H1 (cell line): ENCODE measurements at places on chromosomes 2 and 18.
A peak's percentile ranks its signal among the peaks of the same experiment; 100 is the strongest.

DNA sequence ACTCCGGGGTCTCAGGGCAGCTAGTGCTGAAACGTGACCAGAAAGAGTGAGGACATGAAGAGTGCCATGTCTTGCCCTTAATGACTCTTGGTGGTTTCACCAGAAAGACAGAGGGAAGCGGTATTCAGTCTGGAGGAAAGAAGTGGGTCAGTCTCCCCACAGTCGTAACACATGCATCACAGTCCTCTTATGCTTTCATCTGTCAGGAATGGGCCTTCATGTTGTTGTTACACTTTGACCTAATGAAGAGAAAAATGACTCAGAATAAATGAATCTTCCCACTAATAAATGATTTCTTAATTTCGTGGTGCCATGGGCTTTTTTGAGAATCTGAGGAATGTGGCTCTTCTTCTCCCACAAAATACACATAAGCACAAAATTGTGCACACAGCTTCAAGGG, 103.2 kb downstream of the SLC8A1 start:
- DNase-seq, result no peak

GRCh38 chr2:67663776-67664175, 266.6 kb downstream of the ETAA1 start:
- no peak for DNase-seq

DNA sequence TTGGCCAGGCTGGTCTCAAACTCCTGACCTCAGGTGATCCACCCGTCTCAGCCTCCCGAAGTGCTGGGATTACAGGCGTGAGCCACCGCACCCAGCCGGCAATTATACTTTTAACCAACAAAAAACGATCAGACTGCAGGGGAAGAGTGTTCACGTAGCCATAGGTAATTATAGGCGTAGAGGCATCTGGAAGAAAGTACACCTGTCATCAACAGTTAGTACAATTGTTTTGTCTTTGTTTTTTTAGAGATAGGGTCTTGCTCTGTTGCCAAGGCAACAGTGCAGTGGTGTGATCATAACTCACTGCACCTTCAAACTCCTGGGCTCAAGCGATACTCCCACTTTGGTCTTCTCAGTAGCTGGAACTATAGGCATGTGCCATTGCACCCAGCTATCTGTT, 20.0 kb downstream of the ST3GAL5 start:
- no peak for DNase-seq

DNA sequence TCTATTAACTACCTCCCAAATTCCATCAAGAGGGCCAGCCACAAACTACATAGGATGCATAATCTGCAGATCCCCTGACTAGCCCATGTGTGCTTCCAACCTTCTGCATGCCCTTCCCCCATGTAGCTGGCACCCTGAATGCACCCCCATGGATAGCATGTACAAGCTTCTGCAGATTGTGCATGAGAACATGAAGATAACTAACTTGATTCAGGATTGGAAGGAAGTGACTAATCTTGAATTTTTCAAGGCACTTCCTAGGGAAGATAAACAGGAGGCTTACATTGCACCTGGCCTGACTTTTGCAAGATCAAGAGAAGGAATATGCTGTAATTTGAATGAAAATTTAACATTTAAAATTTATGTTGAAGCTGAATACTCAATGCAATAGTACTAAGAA, 66.7 kb downstream of the CDC42EP3 start:
- DNase-seq, result no peak

GRCh38 chr2:239955989-239956817, 68.9 kb downstream of the NDUFA10 start:
- no peak for DNase-seq

GRCh38 chr2:26179446-26179913, 6.6 kb downstream of the GAREM2 start:
- no peak for DNase-seq

DNA sequence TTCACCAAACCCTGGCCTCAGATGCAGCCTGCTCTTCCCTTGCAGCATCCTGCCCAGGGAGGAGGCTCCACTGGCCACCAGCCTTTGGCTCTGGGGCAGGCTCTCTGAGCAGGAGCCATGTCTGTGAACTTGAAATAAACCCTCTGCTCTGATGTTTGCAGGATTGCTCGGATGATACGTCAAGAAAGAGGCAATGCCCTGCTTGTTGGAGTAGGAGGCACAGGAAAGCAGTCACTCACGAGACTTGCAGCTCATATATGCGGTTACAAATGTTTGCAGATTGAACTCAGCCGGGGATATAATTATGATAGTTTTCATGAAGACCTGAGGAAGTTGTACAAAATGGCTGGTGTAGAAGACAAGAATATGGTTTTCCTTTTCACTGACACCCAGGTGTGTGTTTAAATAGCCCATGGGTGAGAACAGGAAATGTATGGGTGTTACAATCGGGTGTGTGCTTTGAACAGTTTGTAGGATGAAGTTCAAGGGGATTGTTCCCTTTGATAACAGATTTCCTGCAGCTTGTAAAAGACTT, 177.9 kb downstream of the DNAH6 start:
- no peak for DNase-seq

- no peak for DNase-seq
Measured at GRCh38 chr2:88735853-88736252, 44.4 kb downstream of the RPIA start.

DNA sequence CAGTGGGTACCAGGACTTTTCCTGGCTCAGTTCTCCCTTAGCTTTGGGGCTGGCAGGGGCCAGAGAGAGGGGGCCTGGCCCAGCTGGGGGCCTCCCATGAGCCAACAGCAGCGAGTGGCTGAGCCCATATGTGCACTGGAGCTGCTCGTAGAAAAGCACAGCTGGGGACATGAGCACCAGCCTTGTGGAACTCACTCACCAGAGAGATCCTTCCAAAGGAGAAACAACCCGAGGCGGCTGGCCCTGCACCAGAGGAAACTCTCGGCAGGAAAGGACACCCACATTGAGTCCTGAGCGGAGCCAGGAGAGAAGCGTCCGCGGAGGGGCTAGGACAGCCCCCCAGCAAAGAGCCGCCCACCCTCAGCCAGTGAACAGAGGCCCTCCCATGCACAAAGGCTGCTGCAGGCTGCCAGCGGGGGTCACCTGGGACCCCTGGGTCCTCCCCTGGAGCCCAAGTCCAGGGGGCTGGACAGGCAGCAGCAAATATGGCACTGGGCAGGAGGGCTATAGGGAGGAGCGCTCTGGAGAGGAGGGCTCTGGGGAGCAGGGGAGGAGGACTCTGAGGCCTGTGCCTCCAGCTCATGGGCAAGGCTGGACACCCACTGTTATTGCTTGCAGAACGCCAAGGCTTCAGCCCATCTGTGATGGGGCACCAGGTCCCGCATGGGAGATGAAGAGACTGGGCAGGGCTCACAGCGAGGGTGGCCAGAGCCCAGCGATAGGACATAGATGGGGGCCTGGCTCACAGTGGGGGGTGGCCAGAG, 42.1 kb upstream of the SNED1 start:
- DNase-seq, result peak; percentile 41

GRCh38 chr2:78615956-78616355, 409.5 kb upstream of the REG3G start:
- no peak for DNase-seq

DNA sequence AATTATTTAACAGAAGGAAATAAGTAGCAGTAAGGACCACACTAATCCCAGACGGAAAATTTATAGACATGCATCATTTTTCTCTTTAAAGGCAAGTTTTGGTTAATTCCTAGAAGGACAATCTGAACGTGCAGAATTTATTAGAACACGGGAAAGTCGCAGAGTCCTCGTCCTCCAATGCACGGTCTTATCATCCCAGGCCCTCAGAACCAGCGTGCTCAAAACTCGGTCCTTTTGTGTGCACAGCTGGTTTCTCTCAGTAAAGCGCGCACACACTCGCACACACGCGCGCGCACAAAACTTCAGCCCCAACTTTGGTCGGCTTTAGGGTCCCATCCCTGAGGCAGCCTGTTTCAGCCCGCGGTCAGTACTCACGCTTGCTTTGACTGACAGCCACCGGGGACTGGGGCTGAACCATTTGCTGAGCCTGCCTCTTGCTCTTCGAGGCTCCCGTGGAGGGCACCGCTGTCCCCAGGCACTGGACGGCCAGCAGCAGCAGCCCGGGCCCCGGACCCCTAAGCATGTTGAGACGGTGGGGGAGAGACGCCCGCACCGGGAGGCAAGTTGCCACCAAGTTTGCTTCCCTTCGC, 493 bp downstream of the FN1 start:
- no peak for DNase-seq

DNA sequence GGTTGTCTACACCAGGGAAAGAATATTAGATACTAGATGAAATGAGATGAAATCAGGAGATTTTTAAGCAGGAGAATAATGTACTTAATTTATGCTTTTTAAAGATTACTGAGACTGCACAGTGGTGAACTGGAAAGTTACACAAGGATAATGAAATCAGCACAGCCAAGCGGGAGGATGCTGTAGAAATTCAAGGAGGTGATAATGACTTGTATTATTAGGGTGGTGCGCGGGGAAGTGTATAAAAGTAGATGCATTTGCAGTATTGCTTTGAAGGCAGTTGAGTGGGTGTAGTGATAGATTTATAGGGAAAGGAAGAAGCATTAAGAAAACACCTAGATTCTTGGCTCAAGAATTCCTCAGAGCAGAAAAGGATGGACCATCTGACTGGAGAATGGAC, 359.5 kb upstream of the SPHKAP start:
- DNase-seq, result no peak

GRCh38 chr2:121705958-121706357, 30.7 kb downstream of the NIFK start:
- DNase-seq, result no peak
